Stimulated activated CD4-positive, alpha-beta T cell treated with anti-CD3 and anti-CD28 coated beads, Interleukin-12 subunit alpha, Interleukin-12 subunit beta, amount 100 ng/mL, for 4 hours (primary cell): ENCODE measurements at places on chromosomes 1 and 21.

DNA sequence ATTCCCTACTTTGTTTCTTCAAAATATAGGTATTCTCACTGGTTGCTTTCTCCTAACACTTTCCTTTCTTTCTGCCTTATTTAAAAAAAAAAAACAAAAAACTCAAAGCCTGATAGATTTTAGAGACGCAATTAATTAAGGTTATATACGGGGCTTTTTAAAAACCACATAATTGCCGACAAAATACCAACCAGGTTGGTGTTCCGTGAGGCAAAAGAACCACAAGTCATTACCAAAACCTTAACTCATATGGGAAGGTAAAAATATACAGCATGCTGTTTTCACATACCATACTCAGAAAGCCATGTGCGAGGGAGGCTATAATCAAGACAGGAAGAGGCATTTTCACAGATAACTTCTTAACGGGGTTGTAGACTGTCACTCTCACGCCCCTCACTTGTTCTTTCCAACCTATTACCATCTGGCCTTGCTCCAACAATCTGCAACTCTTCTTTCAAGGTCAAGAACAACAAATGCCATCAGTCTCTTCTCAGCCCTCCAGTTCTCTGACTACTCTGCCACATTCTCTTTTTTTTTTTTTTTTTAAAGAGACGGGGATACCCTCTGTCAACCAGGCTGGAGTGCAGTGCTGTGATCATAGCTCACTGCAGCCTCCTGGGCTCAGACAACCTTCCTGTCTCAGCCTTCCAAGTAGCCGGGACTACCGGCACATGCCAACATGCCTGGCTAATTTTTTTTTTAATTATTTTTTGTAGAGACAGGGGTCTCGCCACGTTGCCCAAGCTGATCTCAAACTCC lies 102.6 kb downstream of the APP start:
- no peak for DNase-seq

GRCh38 chr1:232132572-232132971 lies 497.4 kb downstream of the SIPA1L2 start:
- no peak for DNase-seq

GRCh38 chr1:238892612-238893011 lies 493.8 kb upstream of the CHRM3 start:
- DNase-seq, result no peak

- DNase-seq, result no peak
These were observed 65.9 kb upstream of the GADD45A start for GRCh38 chr1:67619080-67619479.

DNA sequence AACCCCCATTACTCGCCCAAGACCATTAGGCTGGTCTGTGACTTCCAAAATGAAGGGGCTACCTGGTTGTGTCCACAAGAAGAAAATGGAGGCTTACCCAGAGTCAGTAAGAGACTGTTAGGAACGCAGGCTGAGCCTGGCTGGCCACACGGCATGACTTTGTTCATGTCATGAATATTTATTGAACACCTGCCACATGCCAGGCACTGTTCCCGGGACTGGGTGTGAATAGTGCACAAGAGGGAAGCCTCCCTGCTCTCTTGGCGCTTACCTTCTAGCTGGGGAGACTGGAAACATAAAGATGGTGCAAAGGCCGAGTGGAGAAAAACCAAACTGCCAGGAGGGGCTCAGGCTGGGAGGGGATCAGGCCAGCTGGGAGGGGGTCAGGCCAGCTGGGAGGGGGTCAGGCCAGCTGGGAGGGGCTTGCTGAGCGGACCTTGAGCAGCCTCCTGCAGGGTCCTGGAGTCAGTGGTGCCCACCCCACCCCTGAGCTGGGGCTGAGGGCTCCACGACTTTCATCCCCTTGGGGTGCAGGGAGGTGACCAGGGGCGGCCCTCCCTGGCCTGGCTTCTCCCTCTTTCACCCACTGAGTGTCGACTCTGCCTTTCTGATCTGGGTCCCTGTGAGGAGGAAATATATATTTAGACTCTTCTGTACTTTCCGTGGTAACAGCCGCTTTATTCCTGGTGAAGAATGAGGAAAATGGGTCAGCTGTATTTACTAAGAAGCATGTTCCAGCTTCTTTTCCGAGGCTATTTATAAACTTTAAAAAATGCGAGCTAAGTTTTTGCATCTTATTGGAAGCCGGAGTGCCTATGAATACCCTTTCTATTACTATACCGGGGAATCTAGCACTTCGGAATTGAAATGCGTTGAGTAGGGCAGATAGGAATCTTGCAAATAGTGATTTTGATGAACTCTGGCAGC lies 139.0 kb downstream of the CAMTA1 start:
- no peak for DNase-seq

GRCh38 chr1:204357551-204358490 lies 1.9 kb downstream of the PLEKHA6 start:
- DNase-seq, result no peak

GRCh38 chr1:33170351-33171274 lies 11.2 kb downstream of the TRIM62 start:
- DNase-seq, result no peak

DNA sequence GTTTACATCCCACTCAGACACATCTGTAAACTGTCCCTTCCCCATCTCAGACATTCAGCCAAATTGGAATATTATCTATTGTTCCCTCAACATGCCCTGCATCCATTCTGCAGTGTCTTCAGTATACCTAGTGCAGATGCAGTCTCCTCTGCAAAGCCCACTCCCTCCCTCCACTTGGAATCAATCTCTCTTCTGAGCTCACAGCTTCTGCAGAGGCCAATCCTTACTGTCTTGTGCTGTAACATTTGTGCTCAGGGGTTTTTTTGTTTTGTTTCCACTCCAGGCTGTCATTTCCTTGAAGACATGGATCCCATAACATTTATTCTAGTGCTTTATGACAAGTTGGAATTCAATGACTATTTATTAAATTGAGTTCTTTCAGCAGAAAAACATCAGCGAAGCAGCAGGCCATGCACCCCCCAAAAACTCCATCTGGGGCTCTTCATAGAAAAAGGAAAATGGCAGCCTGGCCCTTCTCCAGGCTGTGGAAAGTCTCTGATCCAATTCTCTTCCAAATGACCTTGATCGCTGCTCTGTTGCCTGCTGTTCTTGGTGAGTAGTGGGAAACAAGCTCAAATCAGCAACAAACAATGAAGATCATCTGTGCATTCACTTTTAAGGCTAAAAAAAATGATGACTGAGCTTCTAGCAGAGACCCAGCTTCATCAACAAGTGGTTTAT lies 8.7 kb downstream of the C4BPA start:
- DNase-seq, result no peak
